ENCODE measurements at places on chromosomes 4 and X. TPM values are rescaled to one million over a fixed set of nuclear protein-coding genes. Genes with fewer than 3 reads are reported as not detected.

GRCh38 chr4:15655223-15656037 lies at the start of gene FBXL5:
Gene FBXL5 (minus strand): TSS chr4:15655357. CDS start chr4:15655287, 70 bp downstream.
- peak; percentile 87 for DNase-seq

DNA sequence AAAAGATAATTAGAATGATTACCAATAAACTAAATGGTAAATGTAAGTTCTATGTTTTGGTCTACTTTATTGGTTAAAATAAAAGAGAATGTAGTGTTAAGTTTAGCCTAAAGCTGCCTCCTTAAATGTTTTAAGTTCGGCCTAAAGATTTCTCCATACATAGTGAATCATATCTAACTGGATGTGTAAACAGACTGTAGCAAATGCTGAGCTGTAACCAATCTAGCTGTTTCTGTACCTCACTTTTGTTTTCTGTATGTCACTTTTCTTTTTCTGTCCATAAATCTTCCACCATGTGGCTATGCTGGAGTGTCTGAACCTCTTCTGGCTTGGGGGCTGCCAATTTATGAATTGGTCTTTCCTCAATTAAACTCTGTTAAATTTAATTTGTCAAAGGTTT lies 121.2 kb downstream of the TBCK start:
- DNase-seq, result no peak

DNA sequence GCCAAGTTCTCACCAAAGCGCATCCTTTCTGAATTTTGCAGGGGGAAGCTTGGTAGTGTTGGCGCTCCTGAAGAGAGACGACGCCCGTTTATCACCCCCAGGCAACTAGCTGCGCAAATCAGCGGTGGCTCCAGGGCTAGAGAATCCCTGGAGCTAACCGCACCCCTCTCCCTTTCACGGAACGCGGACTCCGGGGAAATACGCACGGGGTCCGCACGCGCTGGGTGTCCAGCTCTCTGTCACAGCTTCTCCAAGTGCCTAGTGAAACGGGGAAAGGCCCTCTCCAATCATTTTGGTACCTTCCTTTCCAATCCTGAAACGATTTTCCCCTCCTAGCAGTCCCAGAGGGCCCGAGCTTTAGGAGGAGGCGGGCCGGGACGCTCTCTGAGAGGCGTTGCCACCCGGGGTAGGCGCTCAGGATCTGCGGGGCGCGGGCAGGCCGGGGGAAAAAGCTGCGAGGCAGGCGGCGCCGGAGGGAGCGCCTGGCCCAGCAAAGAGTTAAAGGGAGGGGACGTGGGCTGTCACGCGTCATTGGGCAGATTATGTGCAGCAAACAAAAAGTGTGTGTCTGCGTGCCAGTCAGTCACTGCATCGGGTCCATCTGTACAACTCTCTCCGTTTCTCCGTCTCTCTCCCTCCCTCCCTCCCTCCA lies at the start of gene PRDM8:
Gene PRDM8, plus strand, starts transcription at position 582 of the 652 bp plus-strand sequence. CDS start 2,578 bp downstream, outside the sequence.
- no peak for DNase-seq

- DNase-seq, result no peak
Measured at GRCh38 chrX:7068939-7069367, 78.6 kb upstream of the STS start.

- DNase-seq, result peak; percentile 56
Measured at GRCh38 chrX:71492231-71493065, 40.5 kb upstream of the OGT start.

DNA sequence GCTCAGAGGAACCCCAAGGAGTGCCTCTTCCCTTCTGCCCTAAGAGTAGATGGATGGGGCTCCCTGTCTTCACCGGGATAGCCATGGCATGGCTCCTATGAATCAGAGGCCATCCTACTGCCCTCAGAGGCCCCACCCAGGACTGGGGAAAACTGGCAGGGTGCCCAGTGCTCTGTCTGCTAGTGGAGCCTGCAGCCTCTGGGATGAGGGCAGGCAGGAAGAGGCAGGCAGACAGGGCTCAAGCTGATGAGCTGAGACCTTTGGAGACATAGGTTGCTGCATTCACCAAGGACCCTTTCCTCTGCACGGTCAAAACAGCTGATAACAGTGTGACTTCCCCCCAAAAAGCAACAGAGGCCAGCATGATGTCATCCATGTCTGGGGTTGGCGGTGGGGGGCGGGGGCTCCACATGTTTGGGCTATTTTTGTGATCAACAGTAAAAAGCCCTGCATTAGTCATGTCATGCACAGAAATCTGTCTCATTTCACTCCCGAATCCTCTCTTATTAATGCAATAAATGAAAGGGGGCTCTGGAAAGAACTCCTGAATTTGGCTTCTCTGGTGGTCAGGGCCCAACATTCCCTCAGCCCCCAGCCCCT lies 207.6 kb upstream of the MAMLD1 start:
- DNase-seq, result peak; percentile 31

GRCh38 chr4:61336916-61337315 lies 136.8 kb downstream of the ADGRL3 start:
- no peak for DNase-seq

DNA sequence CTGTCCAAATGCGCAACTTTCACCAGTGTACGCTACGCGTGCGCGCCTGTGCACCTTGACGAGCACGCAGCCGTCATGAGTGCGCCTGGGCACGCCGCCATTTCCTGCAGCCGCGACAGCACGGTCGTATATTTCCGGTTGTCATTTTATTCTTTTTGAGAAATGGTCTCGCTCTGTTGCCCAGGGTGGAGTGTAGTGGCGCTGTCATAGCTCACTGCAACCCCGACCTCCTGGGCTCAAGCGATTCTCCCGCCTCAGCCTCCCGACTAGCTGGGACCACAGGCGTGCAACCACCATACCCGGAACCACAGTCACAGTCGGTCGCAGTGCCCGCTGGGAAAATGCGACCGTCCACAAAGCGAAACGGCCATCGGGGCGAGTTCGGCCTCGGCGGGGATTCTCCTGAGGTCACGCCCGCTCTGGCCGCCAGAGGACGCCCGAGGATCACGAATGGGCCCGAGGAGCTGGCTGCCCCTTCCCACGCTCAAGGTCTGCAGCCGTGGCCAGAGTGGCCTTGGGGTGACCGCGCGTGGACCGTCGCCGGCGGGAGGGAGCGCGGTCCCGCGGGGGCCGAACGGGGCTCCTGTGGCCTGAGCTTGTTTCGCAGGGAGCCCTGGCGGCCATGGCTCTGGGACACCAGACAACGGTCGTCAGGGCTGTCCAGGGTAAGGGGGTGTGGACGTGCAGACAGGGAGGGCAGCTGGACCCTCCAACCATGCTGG lies 23.7 kb upstream of the PNMA3 start:
- DNase-seq, result peak; percentile 54

DNA sequence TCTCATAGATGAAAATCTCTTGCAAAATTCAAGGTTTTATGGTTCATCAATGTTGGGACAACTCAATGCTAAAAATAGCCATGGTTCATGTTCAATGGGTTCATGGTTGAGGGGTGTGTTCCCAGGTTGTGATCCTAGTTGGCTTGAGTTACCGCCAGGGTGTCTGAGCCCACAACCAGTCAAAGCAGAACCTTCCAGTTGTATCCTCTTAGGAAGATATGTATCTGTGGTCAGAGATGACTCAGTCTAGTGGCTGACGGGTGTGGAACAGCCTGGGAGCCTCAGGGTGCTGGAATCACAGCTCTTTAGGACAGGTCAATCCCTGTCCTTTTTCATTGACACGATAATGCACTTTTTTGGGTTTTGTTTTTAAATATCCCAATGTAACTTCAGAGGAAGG lies 192.3 kb upstream of the NR3C2 start:
- DNase-seq, result no peak

DNA sequence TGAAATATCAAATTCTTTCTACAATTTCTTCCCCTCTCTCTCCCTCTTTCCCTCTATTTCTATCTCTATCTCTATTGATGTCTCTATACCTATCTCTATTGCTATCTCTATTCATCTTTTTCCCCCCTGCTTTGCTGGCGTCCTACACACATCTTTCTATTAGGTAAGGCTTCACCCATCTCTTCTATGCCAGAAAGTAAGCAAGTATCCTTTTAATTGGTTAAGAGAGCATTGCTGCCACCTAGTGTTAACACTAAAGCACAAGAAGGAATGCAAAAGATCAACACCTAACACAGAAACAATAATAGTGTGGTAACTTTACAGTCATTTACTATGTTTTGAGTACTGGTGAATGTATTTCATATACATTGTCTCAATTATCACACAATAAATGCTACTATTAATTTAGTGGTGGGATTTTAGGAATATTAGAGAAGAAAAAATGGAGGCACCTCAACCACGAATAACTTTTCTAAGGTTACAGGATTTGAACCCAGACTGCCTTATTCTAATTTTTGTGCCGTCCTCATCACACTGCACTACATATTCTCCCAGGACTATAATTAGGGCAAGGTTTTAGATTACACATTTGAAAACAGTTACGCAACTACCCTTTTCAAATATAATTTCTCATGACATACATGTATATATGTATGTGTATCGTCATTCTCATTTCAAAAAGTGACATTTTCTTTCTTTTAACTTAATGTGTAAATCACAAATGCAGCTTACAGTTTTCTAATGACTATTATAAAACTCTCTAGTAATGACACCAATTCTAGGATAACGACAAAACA lies 3.7 kb upstream of the C4orf36 start:
- DNase-seq, result no peak

GRCh38 chr4:116500225-116500624 lies 585.2 kb downstream of the TRAM1L1 start:
- DNase-seq, result no peak

DNA sequence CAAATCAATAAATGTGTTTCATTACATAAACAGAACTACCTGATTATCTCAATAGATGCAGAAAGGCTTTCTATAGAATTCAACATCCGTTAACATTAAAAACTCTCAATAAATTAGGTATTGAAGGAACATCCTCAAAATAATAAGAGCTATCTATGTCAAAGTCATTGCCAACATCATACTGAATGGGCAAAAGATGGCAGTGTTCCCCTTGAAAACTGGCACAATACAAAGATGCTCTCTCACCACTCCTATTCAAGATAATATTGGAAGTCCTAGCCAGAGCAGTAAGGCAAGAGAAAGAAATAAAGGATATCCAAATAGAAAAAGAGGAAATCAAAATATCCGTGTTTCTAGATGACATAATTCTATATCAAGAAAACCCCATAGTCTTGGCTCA lies 466.4 kb downstream of the MAGEE1 start:
- DNase-seq, result no peak

DNA sequence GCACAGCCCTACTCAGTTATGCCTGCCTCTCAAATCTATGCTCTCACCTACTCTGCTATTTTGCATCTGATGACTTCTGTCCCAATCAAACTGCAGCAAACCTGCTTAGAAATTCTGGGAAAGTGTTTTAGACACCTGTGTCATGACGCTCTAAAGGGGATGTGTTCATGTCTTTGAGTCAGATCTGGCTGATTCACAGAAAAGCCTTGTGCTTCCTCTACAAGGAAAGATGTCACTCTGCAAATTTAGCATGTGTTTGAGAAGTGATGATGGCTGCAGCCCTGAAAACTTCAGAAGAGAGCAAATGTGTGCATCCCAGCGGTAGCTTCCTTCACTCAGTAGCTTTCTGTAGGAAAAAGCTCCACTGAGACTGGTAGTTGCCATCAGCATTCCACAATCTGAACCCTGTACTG lies 235.4 kb downstream of the MGST2 start:
- DNase-seq, result no peak

- no peak for DNase-seq
Measured at GRCh38 chr4:17915439-17915838, 104.7 kb downstream of the NCAPG start.

DNA sequence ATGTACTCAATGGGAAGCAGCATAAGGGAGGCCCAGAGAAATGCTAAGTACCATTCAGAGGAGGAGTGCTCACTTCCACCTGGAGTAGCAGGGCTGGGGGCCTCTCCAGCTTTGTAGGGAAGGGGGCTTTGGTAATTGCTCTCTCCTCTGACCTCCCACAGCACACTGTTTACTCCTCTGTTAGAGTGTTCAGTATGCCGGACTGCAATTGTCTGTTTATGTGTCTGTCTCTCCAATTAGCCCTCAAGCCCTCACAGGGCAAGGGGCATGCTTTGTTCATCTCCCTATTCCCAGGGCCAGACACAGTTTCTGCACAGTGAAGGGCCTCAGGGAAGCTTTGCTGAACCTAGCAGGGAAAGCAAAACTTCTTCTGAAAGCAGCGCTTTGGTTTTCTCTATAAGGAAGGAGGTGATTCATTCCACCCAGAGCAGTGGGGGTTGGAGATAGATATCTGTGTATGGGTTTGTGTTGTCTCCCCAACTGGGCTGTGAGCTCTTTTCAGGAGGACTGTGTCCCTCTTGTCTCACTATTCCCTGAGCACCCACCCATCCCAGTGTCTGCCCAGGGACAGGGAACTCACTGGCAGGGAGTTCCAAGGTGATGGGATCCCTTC lies 50.0 kb upstream of the VMA21 start:
- no peak for DNase-seq

DNA sequence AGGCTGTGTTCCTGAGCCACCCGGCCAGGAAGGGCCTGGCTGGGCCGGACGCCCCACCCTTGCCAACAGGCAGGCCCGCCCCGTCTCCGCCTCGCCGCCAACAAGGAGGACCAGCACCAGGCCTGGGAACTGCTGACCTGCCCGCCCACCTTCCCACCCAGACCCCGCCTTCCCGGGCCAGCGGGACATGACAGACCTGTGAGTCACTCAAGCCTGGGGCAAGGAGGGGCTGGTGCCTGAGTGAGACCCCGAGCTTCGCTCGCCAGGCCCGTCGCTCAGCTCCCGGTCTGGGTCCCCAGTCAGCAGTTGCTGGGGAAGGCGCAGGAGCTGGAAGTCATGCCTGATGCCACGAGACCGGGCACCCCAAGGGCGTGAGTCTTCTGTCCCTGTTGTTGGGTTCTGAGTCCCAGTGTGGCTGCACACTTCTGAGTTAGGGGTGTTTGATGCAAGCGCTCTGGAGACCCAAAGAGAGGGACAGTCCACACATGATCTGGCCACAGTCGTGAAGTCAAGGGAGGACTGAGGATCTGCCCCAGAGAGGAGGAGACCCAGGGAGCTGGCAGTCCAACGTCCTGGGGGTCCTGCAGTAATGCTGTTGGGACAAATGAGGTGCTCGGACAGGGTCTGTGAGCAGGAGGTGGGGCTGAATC lies at the start of gene DNASE1L1:
Gene DNASE1L1, minus strand, starts transcription at position 33 of the 650 bp plus-strand sequence. CDS start 3,686 bp downstream, outside the sequence.
- peak; percentile 58 for DNase-seq

FMR1NB gene
- not detected for polyA plus RNA-seq

FAAH2 gene
- 0.29 TPM for polyA plus RNA-seq

AR gene
- polyA plus RNA-seq, result 7.5 TPM

TRIM60 gene
- polyA plus RNA-seq, result not detected

VCX2 gene
- polyA plus RNA-seq, result not detected

CENPVL1 gene
- not detected for polyA plus RNA-seq

TXK gene
- polyA plus RNA-seq, result 0.11 TPM

ASMT gene
- polyA plus RNA-seq, result 0.23 TPM

ITIH6 gene
- polyA plus RNA-seq, result 0.05 TPM
